ENCODE measurements at places on chromosomes 5 and 9.

- DNase-seq, result no peak
Observed at GRCh38 chr9:87004016-87004415, 56.7 kb upstream of the GAS1 start.

DNA sequence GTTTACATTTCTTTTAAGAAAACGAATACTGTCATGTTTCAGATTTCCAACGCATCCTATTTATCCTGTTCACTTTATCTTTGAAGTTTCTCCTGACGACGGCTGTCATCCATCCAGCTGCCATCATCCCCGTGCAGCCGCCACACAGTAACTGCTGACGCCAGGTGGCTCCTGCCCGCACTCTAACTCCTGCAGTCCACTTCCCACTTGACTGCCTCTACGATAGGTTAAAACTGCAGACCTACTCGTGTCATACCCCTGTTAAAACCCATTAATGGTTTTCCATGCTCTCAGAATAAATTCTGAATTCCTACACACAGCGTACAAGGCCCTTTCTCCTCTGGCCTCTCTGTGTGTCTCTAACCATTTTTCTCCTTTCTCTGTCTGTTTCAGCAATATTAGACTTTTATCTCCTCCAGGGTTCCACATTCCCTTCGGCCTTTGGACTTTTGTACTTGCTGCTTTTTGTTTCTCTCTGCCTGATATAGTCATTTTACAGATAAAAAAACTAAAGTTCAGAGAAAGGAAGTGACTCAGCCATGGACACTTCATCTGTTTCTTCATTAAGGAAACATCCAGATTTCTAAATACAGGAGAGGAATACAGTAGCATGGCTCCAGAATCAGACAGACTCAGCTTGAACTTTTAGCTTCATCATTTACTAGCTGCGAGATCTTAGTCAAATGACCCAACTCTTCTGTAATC lies 84.9 kb downstream of the ADAMTS12 start:
- no peak for DNase-seq

GRCh38 chr5:18675041-18675440 lies 1040.8 kb downstream of the TAF11L14 start:
- no peak for DNase-seq

DNA sequence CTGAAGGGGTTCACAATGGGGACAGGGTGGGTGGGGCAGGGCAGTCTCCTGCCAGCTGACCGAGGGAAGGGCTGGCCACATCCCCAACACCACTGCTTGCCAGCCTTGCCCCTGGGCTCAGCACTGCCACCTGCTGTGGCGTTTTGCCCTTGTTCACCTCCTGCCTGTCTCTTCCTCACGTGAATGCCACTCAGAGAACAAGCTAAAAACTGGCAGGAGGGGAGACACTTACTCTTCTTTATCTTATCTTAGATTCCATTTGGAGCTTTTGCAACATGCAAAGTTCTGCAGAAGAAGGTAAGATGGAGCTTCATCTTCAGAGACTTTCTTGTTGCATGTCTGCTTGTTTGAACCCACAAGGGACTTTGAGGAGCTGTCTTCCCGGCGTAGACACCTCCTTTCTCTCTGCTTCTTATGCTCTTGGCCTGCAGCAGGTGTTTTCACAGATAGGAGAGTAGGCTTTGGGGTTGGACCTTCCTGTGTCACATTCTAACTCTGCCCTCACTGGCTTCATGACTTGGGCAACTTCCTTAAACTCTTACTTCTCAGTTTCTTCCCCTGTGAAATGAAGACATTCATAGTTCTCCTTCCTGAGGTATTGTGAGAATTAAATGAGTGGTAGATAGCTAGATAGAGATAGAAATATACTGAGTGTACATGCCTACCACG lies 4.1 kb downstream of the LRSAM1 start:
- no peak for DNase-seq

DNA sequence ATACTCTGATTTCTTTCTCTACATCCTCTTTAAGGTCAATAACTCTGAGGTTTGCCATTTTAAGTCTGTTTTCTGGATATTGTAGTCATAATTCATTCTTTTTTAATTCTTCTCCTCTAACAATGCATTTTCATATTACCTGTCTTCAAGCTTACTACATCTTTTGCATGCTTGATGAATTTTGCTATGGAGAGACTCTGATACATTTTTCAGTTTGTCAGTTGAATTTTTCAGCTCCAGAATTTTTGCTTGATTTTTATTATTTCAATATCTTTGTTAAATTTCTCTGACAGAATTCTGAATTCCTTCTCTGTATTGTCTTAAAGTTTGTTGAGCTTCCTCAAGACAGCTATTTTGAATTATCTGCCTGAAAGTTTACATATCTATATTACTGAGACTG lies 159.8 kb upstream of the ST8SIA4 start:
- DNase-seq, result no peak

GRCh38 chr5:170266570-170267381 lies 30.8 kb downstream of the LCP2 start:
- peak; percentile 40 for DNase-seq

- DNase-seq, result no peak
Observed at GRCh38 chr5:73183481-73183891, 10.5 kb downstream of the TMEM174 start.
